Stomach (tissue), 19 donors: ENCODE measurements at places on chromosomes 11 and 22. TPM values are rescaled to one million over a fixed set of nuclear protein-coding genes. Genes with fewer than 3 reads are reported as not detected.
A peak's percentile ranks its signal among the peaks of the same experiment; 100 is the strongest.

SULT4A1 gene
- not detected for total RNA-seq

DNA sequence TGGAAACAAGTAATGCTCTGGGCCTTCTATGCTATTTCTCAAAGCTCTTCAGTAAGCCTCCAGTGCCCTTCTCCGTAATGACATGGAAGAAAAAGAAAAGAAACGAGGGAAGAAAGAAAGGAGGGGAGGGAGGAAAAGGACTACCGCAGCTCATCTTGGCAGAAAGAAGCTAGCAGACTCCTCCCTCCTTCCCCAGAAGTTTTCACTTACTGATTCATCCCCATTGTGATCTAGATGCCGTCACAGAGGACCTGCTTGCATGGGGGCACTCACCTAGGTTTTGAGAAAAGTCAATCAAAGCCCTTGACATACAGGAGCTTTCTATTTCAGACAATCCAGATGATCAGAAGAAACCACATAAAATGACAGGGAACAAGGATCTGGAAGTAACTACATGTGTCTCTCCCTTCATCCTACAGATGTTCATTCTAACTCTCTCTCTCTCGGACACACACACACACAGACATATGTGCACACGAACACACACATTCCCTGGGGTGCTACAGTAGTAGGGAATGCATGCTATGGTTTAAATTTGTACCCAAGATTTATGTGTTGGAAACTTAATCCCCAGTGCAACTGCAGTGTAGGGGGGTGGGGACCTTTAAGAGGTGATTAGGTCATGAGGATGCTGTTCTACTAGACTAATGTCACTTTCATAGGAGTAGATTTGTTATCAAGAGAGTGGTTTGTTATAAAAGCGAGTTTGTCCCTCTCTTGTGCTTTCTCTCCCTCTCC lies 37.6 kb upstream of the RCN1 start:
- no peaks in the 10 kb centered on the region for H3K4me1 ChIP-seq
- peaks cover 33% of the 10 kb centered on the region for H3K27me3 ChIP-seq
- H3K36me3 ChIP-seq = no peaks in the 10 kb centered on the region
- no peak overlapping the region for H3K4me3 ChIP-seq

DNA sequence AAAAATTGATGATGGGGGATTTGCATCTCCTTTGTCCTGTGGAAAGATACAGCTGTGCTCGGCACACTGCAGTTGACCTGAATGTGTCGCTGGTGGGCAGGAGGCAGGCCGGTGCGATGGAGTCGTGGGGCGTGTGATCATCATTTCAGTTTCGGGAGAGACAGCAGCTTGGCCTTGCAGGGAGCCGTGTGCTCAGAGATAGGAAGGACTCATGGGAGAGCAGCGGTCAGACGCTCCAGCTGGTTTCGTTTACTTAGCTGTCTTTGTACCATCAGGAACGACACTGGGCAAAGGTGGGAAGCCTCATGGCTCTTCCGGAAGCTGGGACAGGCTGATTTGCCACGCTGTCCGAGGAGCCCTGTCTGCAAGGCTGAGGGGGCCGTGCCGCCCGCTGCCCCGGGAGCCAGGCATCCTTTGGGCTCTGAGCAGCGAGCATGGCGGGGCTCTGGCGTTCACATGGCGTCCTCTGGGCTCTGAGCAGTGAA lies 32.7 kb downstream of the GRAMD4 start:
- peak; percentile 63 for DNase-seq
- no peak overlapping the region for H3K4me3 ChIP-seq
- peaks cover under 1% of the 10 kb centered on the region for H3K36me3 ChIP-seq
- H3K4me1 ChIP-seq = peaks cover 50% of the 10 kb centered on the region

APOA4 gene
- total RNA-seq = not detected

OR4D9 gene
- not detected for total RNA-seq

DNA sequence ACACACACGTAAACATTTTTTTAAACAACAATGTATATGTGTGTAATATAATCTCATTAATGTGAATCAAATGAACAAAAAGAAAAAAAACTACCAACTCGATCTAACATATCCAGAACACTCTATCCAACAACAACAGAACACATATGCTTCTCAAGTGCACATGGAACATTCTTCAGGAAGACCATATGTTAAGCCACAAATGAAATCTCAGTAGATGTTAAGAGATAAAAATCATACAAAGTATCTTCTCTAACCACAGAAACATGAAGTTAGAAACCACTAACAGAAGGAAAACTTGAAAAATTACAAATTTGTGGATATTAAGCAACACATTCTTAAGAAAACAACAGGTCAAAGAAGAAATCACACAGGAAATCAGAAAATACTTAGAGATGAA lies 25.5 kb upstream of the TMEM45B start:
- no peaks in the 10 kb centered on the region for H3K4me1 ChIP-seq
- no peaks in the 10 kb centered on the region for H3K36me3 ChIP-seq
- no peak overlapping the region for H3K4me3 ChIP-seq
- no peak for DNase-seq
- H3K27me3 ChIP-seq = no peaks in the 10 kb centered on the region
